ENCODE measurements at places on chromosomes 4 and X.

GRCh38 chr4:15010038-15010585, 7.8 kb downstream of the CPEB2 start:
- no peak for DNase-seq

- no peak for DNase-seq
Measured at GRCh38 chr4:119656342-119656741, 27.7 kb upstream of the PDE5A start.

GRCh38 chrX:72269671-72270251, 7.3 kb downstream of the RPS4X start:
- no peak for DNase-seq

GRCh38 chrX:2478546-2479419, 22.0 kb downstream of the DHRSX start:
- DNase-seq = no peak

DNA sequence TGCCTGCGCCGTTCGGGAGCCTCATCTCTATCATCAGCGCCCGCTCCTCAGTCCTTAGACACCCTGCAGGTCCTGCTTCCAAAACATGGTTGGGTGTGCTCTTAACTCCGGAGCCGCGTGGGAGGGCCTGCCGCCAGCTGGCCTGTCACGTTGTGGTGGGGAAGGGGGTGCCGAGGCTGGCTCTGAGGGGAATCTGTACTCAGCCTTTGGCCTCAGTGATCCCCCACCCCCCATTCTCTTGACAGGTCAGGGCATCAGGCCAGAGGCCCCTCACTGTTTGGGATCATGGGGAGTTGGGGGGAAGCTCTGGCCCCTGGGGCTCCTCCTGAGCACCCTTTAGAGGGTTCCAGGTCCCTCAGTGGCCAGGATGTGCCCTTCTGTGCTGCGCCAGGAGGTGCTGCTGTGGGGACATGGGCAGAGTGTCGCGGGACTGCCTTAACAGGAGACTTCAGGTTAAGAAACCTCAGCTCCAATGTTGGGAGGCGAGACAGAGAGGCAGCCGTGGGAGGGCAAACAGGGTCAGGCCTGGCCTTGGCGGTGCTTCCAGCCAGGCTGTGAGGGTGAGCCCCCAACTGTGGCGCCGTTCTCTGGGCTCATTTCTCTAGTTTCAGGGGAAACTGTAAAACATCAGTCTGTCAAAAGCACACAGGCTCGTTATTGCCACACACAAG, 33.5 kb downstream of the TRMT44 start:
- no peak for DNase-seq

GRCh38 chrX:45623266-45623665, 422.6 kb upstream of the DIPK2B start:
- DNase-seq = no peak

GRCh38 chrX:41671082-41671481, 17.7 kb upstream of the GPR34 start:
- DNase-seq = no peak

DNA sequence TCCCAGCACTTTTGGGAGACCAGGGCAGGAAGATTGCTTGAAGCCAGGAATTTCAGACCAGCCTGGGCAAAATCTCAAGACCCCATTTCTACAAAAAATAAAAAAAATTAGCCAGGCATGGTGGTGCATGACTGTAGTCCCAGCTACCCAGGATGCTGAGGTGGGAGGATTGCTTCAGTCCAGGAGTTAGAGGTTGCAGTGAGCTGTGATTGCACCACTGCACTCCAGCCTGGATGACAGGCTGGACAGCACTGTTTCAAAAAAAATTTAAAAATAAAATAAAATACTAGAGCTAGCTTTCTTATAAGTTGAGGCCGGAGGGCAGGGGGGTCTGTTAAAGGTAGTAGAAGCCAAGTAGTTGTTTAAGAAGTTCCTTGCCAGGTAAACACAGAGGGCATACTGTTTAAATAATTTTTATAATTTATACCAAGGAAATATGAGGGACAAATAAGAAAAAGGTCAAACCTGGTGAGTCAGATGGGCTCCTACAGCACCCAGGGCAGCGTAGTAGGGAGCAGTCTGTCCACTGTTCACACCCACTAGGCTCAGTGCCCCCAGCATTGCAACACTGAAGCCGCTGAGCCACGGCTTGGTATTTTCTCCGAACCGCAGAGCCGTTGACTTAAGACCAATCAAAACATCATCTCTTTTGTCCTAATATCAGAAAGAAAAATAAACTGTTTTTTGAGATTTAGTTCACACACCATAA, 17.3 kb downstream of the COQ2 start:
- no peak for DNase-seq

DNA sequence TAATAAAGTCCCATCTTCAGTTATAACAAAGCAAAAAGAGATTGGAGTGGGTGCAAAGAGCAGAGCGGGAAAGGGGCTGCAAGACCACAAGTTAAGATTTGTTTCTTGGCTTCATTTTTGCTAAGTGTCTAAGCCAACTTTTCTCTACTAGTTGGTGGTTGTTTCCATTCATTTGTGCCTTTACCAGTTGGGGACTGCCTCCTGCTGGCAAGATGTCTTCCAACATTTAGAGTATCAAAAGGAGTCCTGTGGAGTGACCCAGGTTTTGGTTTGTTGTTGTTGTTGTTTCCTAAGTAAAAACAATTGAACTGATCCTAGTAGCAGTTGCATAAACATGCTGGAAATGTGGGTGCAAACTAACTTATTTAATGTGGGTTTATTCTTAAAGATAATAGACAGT, 121.1 kb downstream of the SPATA18 start:
- DNase-seq = no peak

- no peak for DNase-seq
Measured at GRCh38 chr4:109156356-109156755, 146.1 kb downstream of the COL25A1 start.

DNA sequence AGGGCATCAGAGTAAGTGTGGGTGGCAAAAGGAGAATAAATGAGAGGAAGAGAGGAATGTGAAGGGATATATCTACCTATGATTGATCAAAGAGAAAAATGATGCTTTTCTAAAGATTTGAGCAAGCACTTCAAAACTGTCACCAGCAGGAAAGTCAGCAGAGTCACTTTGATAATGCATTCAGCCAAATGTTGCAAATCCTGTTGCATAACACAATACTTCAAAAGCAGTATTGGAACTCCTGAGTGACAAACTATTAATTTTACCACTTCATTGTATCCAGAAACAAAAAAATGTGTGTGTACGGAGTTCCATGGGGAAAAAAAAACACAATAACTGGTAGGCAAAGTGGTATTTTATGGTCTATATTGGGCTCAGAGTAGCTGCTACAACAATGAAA, 160.3 kb downstream of the EMCN start:
- DNase-seq = no peak

GRCh38 chr4:90718931-90719330, 591.7 kb downstream of the CCSER1 start:
- DNase-seq = no peak

GRCh38 chr4:88352062-88352740, 26.5 kb upstream of the HERC6 start:
- DNase-seq = no peak

GRCh38 chrX:130179170-130179569, 7.4 kb downstream of the RAB33A start:
- DNase-seq = no peak

- DNase-seq = no peak
Measured at GRCh38 chrX:127177966-127178365, 358.4 kb downstream of the PRR32 start.

DNA sequence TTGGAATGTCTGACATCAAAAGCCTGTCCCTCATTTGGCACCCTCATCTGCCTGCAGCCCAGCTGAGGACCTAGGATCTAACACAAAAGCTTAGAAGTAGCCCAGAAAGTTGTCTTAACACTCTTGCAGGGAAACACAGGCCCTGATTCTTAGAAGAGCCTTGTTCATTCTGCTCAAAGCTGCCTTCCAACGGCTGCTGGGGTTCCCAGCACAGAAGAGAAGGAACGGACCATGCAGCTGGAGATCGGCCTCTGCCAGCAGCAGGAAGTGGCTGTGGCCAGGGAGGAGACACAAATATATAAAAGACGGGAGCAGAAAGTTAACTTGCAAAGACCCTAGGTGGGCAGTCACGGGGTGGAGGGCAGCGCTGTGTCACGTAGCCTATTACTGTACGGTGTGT, 20.4 kb downstream of the PRPS2 start:
- DNase-seq = no peak

DNA sequence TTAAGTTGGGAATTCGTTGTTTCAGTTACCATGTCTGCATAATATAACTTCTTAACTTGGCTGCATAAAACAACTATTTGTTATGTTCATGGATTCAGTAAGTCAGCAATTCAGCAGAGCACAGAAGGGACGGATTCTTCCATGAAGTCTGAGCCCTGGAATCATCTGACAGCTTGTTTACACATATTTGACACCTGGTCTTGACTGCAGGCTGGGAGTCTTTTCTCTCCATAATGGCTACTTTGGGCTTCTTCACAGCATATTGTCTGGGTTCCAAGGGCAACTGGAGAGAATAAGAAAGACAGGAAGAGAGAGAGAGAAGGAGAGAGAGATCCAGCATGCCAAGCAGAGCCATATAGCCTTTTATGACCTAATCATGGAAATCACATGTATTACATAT, 23.1 kb downstream of the CENPC start:
- no peak for DNase-seq

GRCh38 chrX:23845351-23845817, 62.4 kb downstream of the APOO start:
- DNase-seq = no peak
